ENCODE measurements at places on chromosomes 16 and 17. TPM values are rescaled to one million over a fixed set of nuclear protein-coding genes. Genes with fewer than 3 reads are reported as not detected.

KCNH6 gene
- polyA plus RNA-seq: not detected

CALB2 gene
- 1.1 TPM for polyA plus RNA-seq

C17orf50 gene
- polyA plus RNA-seq: not detected

SLFN14 gene
- not detected for polyA plus RNA-seq

CCDC200 gene
- polyA plus RNA-seq: not detected

SLC25A39 gene
- polyA plus RNA-seq: 73.4 TPM

UBTF gene
- 71.7 TPM for polyA plus RNA-seq

KCNG4 gene
- not detected for polyA plus RNA-seq

ZCCHC14 gene
- 22.8 TPM for polyA plus RNA-seq

CD2BP2 gene
- polyA plus RNA-seq: 83.3 TPM

TMEM97 gene
- polyA plus RNA-seq: 19.0 TPM

DRC7 gene
- polyA plus RNA-seq: 1.4 TPM

KRTAP4-9 gene
- not detected for polyA plus RNA-seq

VAT1L gene
- 60.6 TPM for polyA plus RNA-seq

TSNAXIP1 gene
- polyA plus RNA-seq: 31.0 TPM

TLCD1 gene
- polyA plus RNA-seq: not detected

SYT17 gene
- 3.0 TPM for polyA plus RNA-seq

HBQ1 gene
- polyA plus RNA-seq: 4.5 TPM

TP53TG3F gene
- not detected for polyA plus RNA-seq

PIK3R5 gene
- polyA plus RNA-seq: not detected

KRTAP16-1 gene
- polyA plus RNA-seq: not detected

CHTF8 gene
- 133 TPM for polyA plus RNA-seq

MYL4 gene
- polyA plus RNA-seq: not detected

PRSS53 gene
- polyA plus RNA-seq: 9.3 TPM

ABI3 gene
- not detected for polyA plus RNA-seq

SDR42E1 gene
- 0.02 TPM for polyA plus RNA-seq

SCGB1C2 gene
- not detected for polyA plus RNA-seq

MYH10 gene
- 61.1 TPM for polyA plus RNA-seq

RMI2 gene
- polyA plus RNA-seq: 0.48 TPM

TERB1 gene
- not detected for polyA plus RNA-seq

SUZ12 gene
- polyA plus RNA-seq: 42.1 TPM

ARL5C gene
- not detected for polyA plus RNA-seq

PERCC1 gene
- not detected for polyA plus RNA-seq

LHX1 gene
- 2.5 TPM for polyA plus RNA-seq

PSME3IP1 gene
- polyA plus RNA-seq: 146 TPM

SOCS1 gene
- not detected for polyA plus RNA-seq

TRAPPC1 gene
- 34.0 TPM for polyA plus RNA-seq

HS3ST6 gene
- polyA plus RNA-seq: not detected

RFWD3 gene
- 10.7 TPM for polyA plus RNA-seq

TMEM235 gene
- not detected for polyA plus RNA-seq

RASD1 gene
- 57.7 TPM for polyA plus RNA-seq
